ENCODE measurements at places on chromosomes 1 and 21.

- DNase-seq: no peak
Measured at GRCh38 chr1:24899581-24900485, 30.2 kb downstream of the RUNX3 start.

DNA sequence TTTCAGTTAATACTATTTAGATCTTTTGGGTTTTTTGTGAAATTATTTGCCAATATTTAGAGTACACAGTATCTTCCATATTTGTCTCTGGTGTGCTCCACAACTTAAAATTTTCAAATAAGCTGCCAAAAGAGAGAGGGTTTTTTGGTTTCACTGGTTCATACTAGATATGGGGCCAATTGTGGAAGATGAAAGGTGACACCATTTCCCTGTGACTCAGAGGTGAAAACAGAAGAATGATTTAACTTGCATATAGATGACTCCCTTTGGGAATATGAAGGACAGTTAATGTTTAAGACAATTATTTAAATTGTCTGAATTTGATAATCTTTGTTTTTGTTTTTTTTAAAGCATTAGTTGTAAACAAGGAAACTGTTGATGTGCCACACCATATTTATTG, 37.5 kb downstream of the IVNS1ABP start:
- DNase-seq: no peak

DNA sequence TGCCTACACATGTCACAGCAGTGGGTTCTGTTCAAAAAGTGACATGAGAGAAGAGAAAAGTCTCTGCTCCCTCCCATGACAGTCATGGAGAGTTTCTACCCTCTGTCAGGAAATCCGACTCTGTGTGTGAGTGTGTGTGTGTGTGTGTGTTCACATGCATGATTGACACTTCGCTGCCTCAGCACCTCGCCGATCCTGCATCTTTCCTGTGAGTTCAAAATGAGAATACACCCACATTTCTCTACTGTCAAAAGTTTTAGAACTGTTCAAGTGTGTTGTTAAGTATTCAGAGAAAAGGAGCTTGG, 46.2 kb upstream of the COX20 start:
- DNase-seq: peak; percentile 78

- no peak for DNase-seq
Measured at GRCh38 chr1:30518186-30518585, 205.2 kb downstream of the MATN1 start.

- no peak for DNase-seq
Measured at GRCh38 chr1:215992620-215993019, 425.5 kb downstream of the KCTD3 start.

DNA sequence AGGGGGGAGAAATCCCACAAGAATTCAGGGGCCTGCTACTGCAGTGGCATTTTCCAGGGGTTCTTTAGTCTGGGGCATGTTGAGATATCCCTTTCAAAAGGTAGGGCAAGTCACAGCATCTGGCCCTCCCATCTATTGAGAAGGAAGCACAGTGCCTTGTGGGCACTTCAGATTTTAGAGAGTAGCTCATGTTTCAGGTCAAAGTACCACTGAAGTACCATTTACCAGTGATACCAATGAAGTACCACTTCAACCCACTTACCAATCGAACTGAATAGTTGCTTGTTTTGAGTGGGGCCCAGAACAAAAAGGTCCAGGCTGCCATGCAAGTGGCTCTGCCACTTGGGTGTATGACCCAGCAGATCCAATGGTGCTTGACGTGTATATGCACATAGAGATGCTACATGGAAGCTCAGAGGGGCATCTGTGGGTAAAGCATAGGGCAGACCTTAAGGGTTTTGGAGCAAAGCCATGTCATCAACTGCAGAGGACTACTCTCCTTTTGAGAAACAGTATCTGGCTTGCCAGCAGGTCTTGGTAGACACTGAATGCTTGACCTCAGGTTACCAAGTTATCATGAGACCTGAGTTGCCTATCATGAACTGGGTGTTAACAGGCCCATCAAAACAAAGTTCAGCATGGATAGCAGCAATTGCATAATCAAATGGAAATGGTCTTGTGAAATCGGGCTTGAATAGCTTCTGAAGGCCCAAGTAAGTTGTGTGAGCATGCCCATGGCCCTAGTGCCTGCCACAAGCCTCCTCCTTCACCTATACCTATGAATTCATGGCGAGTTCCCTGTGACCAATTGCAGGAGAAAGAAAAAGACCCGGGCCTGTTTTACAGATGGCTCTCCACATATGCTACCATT, 23.5 kb downstream of the PLA2G2D start:
- no peak for DNase-seq

DNA sequence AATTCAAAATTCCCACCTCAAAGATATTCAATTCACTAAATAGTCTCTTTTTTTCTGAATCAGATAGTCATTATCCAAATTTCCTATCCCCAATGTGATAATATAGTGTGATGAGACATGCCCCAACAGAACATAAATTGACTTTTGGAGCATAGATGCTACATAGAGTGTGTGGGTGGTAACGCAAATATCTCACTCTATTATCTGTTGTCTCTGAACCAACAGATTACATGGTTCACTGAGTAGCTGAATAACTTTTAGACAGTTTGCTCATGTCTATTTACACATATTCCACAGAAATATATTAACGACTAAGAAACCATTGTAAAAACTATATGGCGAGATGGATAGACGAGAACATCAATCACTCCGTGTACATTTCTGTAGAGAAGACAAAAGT, 209.9 kb downstream of the BARHL2 start:
- no peak for DNase-seq

GRCh38 chr1:54310439-54311328, 95.5 kb downstream of the SSBP3 start:
- DNase-seq: peak; percentile 83

DNA sequence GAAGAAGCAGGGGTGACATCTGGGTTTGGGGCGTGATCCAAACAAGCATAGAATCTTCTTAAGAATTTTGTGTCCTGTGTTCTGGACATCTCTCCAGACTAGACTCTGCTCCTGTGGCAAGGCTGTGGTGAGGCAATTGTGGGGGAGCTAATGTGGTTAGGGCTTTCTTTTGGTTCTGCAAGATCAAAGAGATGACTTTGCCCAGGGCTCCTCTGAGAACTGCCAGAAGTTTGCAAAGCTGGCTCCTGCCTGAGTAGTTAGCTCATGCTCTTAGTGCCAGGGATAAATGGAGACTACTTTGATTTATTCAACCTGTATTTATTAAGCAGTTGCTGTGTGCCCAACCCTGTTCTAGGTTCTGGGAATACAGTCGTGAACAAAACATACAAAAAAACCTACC, 34.0 kb upstream of the CRNN start:
- DNase-seq: no peak

DNA sequence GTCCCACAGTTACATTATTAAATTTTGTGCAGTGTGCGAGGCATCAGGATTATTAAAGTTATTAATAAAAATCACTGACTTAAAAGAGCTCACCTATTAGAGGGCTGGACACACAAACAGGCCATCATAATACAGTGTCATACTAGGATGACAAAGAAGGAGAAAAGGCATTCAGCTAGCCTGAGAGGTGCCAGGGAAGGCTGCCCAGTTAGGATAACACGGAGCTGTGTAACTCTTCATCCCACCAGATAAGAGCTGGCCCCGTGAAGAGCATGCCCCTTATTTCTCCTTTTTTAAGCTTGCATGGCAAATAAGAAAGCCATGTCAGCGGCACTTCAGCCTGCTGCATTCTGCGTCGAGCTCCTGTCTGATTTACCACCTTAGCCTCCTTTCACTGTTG, 109.5 kb downstream of the KCNK1 start:
- DNase-seq: no peak

- DNase-seq: no peak
Measured at GRCh38 chr1:223344491-223344890, 19.5 kb downstream of the SUSD4 start.

- DNase-seq: no peak
Measured at GRCh38 chr1:205228093-205228521, 361 bp downstream of the TMCC2 start.

- peak; percentile 43 for DNase-seq
Measured at GRCh38 chr1:226870401-226871279, at the start of gene PSEN2. PSEN2 (plus strand) TSS chr1:226870616; CDS start chr1:226881908, 11,292 bp downstream.

DNA sequence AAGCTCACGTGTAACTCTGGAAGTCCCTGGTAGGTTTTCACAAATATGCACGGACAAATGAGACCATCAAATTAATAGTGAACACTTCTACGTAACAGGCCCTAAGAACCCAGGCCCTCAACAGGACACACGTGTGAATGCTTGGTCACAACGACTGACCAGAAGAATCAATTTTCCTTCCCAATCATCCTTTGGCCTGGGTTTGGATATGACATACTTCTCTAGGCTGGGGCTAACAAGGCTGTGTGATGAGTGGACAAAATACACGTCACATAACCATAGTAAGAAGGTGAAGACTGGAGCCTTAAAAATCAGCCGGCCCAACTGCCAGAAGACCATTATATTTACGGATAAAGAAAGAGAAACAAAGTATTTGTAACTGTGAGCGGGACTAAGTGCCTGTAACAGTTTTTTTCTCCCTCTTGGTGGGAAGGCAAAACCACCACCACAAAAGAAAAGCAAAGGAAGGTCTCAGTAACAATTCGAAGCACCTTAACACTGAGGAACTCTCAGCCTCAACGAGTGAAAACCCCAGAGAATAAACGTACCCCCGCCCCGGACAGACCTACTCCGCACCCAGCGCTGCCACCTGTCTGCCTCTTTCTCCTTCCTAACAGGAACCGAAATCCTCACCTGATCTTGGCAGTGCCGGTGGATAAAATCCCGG, 450 bp downstream of the SDE2 start:
- DNase-seq: no peak

- DNase-seq: no peak
Measured at GRCh38 chr21:45264146-45264911, 23.4 kb downstream of the POFUT2 start.

- DNase-seq: no peak
Measured at GRCh38 chr1:150753416-150753815, 12.2 kb downstream of the CTSS start.

GRCh38 chr1:160834945-160835565, 27.6 kb downstream of the CD244 start:
- no peak for DNase-seq

Data from head of caudate nucleus (tissue), 42 donors.